ENCODE measurements at places on chromosomes 3 and 15.

DNA sequence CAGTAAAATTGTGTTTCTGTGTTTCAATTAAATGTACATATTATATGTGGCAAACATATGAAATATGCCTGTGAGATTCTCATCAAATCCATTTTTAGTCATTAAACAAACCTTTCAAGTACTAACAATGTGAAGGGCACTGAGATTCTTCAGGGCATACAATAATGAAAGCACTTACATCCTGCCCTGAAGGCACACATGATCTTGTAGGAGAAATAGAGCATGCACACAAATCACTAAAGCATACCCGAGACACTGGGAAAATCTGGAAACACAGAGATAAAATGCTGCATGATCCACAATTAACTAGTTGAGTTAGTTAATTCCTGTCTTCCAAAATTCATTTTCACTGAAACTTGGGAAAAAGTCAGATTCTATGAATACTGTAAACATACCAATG, 810.5 kb upstream of the NECTIN3 start:
- DNase-seq = no peak

DNA sequence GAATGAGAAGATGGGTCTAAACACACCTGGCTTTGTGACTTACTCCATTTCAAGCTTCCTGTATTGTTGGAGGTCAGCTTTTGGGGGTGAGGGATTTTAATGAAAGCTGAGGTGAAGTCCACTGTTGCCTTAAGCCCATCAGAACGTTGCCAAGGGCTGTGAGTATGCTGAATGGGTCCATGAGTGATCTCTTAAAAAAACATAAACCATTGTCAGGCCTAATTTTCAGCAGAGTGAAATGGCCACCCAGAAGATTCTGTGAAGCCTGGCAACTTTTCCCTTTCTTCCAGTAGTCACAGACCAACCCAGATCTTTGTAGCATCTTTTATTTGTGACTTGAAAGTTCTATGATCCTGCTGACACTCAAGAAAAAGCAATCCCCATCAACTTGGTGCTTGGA, 87.0 kb downstream of the SMAD3 start:
- no peak for DNase-seq

- DNase-seq = no peak
These were observed 43.7 kb downstream of the CTDSPL start for GRCh38 chr3:37905346-37905745.

- DNase-seq = no peak
These were observed 973 bp upstream of the COPG1 start for GRCh38 chr3:129248286-129248979.

DNA sequence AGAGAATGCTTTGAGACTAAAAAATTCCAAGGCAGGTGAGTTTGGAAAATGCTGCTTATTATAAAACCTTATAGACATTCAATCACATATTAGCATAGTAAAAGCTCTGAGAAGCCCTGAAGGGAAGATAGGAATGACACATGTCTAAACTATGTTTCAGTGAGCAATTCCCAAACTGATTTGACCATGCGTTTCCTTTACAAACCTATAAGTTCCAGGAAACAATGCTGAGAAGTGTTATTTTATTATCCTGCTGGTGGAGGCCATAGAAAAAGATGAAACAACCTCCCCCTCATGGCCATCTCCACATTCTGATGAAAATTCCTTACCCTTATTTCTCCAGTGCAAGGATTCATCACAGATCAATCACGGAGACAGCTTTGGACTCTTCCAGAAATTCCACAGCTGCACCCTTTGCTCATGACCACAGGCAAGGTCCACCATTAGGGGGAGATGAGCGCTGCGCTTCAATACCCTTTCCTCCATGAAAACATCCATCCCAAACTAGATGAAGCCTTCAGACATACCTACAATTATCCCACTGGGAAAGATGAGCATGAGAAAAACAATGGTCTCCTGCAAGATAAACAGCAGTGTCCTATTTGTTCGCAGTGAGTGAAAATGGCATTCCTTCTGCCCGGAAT, 372.1 kb downstream of the MAGI1 start:
- no peak for DNase-seq

- DNase-seq = no peak
These were observed 172.7 kb downstream of the ZBTB20 start for GRCh38 chr3:114974387-114974786.

DNA sequence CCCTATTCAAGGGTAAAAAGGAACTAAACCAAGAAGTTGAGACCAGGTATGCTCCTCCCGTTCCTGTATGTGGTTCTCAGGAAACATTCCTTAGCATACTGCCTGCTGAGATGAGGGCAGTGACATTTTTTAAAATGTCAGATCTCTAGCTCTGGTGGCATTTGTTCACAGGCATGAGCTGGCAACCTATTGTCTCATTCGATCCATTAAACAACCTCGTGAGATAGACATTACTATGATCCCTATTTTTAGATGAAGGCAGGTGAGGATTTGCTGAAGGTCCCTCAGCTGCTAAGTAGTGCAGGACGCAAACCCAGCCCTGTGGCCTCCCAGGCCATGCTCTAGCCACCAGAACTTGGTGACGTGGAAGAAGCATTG, 74.9 kb downstream of the SIDT1 start:
- no peak for DNase-seq

DNA sequence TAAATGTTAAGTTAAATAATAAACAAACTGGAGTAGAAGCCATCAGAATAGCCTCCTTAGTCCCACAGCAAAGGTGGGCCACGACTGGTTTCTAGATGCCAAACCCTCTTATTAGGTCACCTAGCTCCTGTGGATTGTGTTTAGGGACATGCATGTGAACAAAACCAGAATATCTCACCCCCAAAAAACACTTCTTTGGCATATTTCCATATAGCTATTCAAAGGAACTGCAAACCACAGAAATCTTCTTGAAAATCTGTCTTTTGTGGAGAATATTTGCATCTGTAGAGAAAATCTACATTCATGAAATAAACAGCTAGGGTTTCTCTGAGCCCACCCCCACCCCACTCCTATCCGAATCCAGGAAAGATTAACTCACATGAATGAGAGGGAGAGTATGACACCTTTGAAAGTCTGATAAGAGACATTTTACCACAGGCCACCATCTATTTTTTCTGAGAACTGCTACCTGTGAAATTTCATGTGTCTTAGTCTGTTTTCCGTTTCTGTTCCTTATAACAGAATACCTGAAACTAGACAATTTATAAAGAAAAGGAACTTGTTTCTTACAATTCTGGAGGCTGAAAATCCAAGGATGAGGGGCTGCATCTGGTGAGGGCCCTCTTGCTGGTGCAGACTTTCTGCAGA, 159.4 kb downstream of the NEK10 start:
- no peak for DNase-seq

DNA sequence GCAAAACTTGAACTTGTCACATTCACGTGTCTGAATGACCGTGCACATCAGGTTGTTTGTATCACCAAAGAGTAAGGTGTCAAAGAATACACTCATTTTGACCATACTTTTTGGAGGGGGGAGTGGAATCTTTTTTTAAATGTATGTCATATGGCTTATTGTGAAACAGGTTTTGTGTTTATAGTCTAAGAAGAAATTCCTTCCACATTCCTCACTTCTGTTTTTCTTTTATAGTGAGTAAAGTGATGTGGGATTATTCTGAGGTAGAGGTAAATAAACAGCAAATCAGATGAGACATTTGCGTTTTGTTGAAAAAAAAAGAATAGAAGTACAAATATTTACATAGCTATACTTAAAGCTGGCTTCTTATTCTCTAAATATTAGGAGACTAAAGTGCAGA, 33.0 kb downstream of the SRP14 start:
- DNase-seq = no peak

- DNase-seq = no peak
These were observed 610.6 kb upstream of the CFAP20DC start for GRCh38 chr3:59660376-59660775.

DNA sequence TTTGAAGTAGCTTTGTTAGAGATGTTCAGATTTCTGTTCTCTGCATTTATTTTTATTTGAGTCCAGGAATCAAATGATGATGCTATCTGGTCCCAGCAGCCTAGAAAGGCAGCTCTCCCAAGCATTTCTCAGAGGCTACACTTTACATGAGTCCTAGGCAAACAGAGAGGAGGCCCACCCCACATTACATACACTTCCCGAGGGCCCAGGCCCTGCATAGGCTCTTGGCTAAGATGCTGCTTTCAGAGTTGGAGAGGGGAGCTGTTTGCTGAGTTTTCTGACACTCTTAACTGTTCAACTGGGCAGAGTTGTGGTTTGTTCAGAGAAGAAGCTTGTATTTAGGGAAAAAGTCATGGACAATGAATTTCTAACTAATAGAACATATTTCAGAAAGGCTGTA, 117.9 kb upstream of the RGMA start:
- no peak for DNase-seq

DNA sequence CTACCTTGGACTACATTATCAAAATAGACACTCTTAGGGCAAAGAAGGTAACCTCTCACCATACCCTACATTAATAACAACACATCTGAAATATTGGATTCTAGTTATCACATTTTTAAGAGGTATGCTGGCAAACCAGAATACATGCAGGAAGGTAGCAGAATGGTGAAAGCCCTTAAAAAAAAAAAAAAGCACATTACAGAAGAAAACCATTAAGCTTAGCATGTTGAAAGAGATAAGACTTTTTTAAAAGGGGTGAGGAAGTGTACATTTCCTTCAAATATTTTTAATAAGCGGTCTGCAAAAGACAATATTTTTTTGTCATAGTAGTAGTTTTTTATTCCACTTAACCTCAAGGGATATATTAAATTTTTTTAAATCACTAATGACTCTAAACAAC, 46.5 kb upstream of the WDR5B start:
- DNase-seq = no peak

GRCh38 chr3:155390351-155390750, 96.9 kb upstream of the STRIT1 start:
- no peak for DNase-seq

- no peak for DNase-seq
These were observed 651.7 kb upstream of the CCDC54 start for GRCh38 chr3:106725566-106725965.

GRCh38 chr3:111677007-111677392, 81.9 kb upstream of the ZBED2 start:
- DNase-seq = no peak

DNA sequence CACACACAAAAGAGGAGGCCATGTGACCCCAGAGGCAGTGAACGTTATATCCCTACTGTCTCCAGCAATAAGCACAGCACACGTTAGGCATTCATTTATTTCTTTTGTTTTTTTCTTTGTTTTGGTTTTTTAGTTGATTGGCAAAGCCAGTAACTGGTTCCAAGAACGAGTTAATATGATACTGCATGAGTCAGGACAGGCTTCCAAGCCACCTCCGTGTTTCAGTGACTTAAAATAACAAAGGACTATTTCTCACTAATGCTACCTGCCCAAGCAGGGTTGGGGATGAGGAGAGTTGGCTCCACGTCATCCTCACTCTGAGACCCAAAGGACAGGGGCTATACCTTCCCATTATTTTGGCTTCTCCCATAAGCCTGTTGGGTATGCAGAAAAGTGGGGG, 130.5 kb downstream of the ST8SIA2 start:
- no peak for DNase-seq

DNA sequence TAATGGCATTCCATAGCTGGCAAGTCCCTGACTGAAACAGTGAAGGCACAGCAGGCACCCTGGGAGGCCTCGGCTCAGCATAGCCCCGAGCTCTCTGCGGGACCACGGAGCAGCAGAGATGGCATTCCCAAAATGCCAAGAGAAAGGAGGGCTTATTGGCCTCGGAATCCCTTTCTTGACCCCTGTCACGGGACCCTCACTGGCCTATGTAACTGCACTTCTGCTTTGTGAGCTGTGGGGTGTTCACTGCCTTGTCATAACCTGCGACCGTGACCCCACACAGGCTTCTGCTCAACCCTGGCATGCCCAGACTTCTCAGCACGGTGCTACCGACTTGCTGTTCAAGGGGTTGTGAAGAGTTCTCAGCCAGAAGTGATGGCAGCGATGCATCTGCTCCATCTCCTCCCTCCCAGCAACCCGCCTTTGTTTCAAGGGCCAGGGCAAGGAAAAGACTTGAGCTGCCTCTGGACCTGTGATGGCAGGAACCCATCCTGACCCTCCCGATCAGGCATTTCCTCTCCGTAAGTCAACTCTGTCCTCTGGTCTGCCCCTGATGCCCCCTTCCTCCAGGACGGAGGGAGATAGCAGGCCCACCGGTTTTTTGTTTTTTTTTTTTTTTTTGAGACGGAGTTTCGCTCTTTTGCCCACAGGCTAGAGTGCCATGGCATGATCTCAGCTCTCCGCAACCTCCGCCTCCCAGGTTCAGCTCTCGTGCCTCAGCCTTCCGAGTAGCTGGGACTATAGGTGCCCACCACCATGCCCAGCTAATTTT, 30.5 kb downstream of the EHD4 start:
- no peak for DNase-seq

- no peak for DNase-seq
These were observed 32.3 kb downstream of the CACNA1D start for GRCh38 chr3:53526704-53527055.

- DNase-seq = peak; percentile 84
These were observed 72.1 kb downstream of the LRIG1 start for GRCh38 chr3:66428733-66429132.

DNA sequence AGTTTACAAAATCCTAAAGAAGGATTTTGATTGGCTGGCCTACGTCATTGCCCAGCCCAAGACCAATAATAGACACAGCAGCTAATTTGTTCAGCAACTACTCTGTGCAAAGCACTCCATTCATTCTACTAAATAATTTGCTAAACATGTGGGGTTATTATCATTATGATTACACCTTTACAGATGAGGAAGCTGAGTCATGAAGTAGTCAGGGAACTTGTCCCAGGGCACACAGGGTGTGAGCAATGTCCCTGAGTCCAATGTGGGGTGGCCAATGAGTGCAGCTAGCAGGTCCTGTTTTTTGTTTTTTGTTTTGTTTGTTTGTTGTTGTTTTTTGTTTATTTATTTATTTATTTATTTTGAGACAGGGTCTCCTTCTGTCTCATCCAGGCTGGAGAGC, 183.6 kb downstream of the ABHD5 start:
- no peak for DNase-seq

- peak; percentile 43 for DNase-seq
These were observed 15.6 kb downstream of the PIF1 start for GRCh38 chr15:64809649-64810496.

- no peak for DNase-seq
These were observed 33.4 kb downstream of the AP3S2 start for GRCh38 chr15:89860431-89860830.

DNA sequence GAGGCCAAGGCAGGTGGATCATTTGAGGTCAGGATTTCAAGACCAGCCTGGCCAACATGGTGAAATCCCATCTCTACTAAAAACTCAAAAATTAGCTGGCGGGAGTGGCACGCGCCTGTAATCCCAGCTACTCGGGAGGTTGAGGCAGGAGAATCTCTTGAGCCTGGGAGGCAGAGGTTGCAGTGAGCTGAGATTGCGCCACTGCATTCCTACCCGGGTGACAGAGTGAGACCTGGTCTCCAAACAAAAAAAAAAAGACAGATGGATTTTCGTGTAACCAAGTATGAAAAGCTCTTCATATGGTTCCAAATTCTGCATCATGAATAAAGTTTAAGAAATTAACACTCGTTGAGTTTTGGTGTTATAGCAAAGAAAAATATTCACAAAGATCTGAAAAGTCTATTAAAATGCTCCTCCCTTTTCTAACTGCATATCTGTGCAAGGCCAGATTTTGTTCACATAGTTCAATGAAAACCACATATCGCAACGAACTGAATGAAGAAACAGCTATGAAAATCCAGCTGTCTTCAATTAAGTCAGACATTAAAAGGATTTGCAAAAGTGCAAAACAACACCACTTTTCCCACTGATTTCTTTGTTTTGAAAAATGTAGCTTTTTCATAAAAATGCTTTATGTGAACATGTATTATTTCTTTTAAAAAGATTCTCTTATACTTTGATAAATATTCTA, 23.8 kb upstream of the FBLN2 start:
- DNase-seq = no peak

- DNase-seq = no peak
These were observed 5.4 kb upstream of the TFG start for GRCh38 chr3:100703865-100704264.

All from posterior cingulate gyrus (tissue), 11 donors.